AG04450 (cell line): ENCODE measurements at places on chromosomes 4 and X.

DNA sequence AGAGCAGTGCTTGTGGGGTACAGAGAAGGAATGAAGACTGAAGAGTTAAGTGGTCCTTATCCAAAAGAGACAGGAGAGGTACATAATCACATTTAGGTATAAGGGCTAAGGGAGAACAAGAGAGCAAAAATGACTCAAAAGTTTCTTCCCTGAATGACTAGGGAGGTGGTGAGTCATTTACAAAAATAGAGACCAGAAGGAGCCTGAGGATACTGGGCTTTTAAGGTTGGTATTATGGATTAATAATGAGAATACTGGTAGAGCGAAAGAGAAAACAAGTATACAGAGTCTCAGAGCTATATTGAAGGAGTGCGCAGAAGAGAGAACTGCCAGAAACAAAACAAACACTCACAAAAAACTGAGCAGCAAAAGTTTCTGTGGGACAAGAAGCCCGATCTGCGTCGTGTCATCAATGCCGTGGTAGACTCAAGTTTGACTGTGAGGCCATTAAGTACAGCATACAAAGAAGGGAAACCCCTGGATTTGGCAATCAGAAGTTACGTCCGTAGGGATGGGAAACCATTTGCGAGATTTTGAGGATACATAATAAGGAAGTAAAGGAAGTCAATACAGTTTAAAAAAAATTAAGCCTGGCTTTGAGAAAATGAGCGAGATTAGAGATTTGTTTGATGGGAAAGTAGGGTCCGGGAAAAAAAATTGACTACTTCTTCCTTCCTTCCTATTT lies 129.1 kb upstream of the STIM2 start:
- DNase-seq = no peak

- DNase-seq = no peak
Observed at GRCh38 chrX:17768997-17769396, 31.7 kb downstream of the SCML1 start.

GRCh38 chr4:183732296-183732695 lies 73.2 kb downstream of the TRAPPC11 start:
- DNase-seq = no peak

DNA sequence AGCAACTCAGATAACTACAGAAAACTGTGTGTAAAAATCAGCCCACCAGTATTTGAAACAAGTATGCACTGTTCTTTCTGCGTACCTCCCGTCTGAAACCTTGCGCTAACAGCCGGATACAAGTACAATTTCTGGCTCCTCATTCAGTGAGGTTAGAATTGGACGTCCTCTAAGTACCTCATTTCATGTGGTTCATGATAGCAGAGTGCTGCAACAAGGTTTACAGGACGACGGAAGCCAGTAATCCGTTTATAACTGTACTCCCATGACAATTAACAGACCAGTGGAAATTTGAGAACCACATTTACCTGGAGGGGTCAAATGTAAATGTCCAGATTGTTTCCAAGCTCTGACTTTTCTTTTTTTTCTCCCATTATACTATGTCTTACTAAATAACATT lies 52.9 kb upstream of the TENM3 start:
- no peak for DNase-seq

GRCh38 chrX:84240848-84241565 lies 53.0 kb upstream of the RPS6KA6 start:
- DNase-seq = no peak

DNA sequence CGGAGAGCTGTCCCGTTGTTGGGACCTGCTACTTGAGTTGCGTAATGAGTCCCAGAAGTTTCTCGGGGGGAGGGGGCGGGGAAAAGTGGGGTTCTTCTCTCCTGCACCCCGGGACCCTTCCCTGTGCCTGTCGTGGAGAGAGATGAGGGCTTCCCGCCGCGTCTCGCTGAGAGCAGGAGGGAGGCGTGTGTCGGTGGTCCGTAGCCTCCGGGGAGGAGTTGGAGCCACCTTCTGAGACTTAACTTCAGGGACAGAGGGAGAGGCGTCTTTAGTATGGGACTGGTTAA lies 698 bp downstream of the AFF1 start:
- no peak for DNase-seq

DNA sequence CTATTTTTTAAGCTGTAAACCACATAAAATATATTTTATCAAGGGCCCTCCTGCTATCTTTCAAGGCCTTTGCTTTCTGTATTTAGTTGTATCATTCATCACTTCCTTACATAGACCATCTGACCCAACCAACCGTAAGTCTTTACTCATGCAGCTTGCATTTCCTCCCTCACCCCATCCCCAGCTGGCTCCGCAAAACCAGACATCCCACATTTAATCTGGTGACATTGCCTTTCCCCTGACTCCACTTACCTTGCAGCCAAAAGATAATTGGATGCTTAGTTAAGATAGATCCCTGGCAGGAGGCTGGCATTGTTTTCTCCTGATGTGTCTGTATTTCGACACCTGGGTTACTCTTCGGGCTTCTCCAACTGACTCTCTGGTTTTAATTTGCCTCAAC lies 183.7 kb upstream of the LDB2 start:
- no peak for DNase-seq

GRCh38 chr4:25861951-25862410 lies 807 bp downstream of the SEL1L3 start:
- no peak for DNase-seq

DNA sequence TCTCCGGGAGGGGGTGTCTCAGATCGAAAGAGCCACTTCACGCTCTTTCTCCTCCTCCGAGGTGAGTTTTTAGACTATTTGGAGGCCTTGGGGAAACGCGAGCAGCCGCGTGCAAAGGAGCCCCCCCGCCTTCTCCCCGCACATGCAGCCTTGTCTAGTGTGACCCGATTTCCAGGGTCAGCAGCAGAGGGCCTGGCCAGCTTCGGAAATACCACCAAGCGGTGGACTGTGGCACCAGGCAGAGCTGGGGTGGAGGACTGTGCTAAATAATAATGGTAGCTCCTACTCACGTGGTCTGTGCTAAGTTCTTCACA lies 79.3 kb upstream of the BCOR start:
- DNase-seq = no peak

GRCh38 chr4:104365618-104366017 lies 129.1 kb downstream of the CXXC4 start:
- DNase-seq = no peak

GRCh38 chr4:142909908-142910307 lies 63.8 kb upstream of the INPP4B start:
- no peak for DNase-seq

DNA sequence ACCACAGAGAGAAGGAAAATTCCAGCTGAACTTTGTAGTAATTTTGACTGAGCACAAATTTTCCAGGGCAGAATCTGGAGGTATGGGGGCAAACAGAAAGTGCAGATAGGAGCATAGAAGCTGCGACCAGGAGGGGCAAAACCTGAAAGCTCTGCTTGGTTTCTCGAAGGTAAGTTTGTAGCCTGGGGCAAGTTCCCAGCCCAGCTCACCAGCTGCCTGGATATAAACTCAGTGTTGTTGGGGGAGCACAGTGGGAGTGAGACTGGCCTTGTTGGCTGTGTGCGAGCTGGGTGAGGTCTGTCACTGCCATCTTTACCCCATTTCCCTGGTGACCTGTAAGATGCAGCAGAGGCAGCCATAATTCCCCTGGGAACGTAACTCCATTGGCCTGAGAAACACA lies 213.5 kb upstream of the POF1B start:
- DNase-seq = no peak

GRCh38 chrX:19870710-19871490 lies 16.5 kb downstream of the SH3KBP1 start:
- no peak for DNase-seq

DNA sequence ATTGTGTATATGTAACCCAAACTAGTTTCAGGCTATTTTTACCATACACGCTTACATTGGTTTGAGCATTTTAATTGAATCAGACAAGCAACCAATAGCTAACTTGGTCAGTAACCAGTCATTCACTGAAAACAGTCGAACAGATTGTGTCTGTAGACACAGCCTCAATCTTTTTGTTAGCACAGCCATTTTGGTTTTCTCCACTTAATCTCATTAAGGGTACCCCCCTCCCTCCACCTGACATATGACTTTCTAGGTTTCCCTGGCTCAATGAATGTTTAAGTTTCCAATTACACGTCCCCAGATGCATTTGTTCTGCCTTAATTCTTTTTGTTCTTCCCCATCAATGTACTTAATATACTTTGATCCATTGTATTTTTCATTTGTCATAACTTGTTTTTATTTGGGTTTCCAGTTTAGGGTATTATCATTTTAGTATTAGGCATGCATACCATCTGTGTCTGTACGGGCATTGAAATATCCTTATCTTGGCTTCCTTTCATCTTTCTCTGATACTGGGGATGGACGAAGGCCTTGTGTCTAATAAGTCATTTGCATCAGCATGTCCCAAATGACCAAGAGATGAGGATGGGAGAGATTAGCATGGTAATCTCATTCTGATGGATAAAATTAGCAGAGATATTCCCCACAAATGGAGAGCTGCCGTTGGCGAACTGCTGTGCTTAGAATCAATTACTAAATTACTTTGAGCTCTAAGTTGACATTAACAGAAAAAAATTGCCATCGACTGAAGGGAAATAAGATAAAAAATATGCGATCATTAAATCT lies 35.9 kb upstream of the PHOX2B start:
- DNase-seq = no peak

- DNase-seq = no peak
Observed at GRCh38 chrX:106783716-106784115, 18.8 kb upstream of the TBC1D8B start.

DNA sequence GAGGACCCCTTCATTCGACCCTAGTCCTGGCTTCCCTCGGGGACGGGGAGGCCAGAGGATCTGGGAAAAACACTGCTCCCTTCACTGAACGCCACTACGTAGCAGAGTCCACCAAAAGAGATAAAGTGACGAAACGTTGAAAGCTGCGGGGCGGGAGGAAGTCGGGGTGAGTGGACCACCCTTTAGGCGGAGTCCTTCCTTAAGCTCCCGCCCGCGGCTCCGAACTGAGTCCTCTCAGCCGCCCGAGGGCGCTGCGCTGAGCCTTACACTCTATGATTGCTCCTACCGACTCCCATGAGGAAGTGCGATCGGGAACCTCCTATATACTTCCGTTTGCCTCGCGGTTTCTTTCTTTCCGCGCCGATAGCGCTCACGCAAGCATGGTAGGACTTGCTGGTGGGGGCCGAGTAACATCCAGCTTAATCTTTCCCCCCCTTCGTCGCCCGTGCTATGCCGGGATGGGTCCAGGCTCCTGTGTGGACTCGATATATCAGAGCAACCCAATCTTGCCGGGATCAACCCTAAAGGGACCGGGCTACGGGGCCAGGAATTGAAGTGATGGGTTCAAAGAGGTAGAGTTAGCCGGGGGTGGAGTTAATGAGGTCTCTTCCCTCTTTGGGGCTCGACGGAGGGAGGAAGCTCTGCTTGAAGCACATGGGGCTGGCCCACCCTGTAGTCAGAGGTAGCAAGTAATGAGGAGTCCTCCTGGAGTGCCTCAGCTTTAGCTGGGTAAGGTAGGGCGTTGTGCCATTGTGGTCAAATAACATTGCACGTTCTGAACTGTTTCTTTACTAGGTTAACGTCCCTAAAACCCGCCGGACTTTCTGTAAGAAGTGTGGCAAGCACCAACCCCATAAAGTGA lies at the start of gene RPL36A:
Gene RPL36A (plus strand): TSS at position 348 of the 862 bp plus-strand sequence. CDS start 33 bp downstream, at position 381.
- DNase-seq = peak; percentile 72

DNA sequence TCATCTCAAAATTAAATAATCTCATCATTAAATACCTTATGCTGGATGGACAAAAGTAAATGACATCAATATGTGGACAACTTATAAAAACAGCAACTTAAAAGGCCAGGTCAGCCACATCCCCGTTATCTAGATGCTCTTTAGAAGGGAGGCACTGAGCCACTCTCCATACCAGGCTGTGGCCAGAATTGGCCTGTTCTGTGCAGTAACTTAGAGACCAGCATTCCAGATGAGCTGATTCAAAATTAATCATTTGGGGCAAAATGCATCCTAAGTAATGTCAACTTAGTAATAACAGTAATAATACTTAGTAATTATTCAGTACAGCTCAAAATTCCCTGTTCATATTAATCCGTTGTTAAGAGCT lies 373.6 kb downstream of the FBXW7 start:
- DNase-seq = no peak

DNA sequence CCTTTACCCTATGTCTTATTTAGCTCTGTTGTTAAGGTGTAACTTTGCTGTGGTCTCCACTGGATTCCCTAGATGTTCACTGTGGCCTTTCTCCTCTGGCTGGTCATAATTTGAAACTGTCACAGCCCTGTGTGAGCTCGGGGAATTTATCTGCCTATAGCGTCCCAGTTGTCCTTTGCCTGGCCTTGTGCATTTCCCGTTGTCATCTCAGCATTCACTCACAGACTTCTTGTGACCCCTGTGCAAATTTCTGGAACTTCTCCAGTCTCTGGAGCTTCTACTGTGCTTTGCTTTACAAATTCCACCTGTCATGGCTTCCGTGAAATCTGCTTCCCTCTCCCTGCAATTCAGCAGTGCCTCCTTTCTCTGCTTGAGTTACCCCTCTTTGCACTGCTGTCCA lies 106.7 kb downstream of the WWC2 start:
- no peak for DNase-seq

DNA sequence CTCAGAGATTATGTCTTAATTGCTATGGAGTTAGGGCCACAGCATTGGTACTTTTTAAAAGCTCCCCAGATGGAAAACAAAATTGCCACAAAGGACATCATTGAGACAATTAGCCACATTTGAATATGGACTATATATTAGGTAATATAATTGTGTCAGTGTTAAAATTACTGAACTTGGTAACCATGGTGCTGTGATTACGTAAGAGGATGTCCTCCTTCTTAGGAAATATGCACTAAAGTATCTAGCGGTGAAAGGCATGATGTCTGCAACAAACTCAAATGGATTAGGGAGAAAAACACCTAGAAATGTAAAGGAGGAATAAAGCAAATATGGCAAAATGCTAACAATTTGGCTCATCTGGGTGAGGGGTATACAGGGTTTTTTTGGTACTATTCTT lies 89.9 kb upstream of the PAK3 start:
- DNase-seq = no peak

- DNase-seq = no peak
Observed at GRCh38 chrX:19695884-19696283, 180.6 kb upstream of the MAP3K15 start.

DNA sequence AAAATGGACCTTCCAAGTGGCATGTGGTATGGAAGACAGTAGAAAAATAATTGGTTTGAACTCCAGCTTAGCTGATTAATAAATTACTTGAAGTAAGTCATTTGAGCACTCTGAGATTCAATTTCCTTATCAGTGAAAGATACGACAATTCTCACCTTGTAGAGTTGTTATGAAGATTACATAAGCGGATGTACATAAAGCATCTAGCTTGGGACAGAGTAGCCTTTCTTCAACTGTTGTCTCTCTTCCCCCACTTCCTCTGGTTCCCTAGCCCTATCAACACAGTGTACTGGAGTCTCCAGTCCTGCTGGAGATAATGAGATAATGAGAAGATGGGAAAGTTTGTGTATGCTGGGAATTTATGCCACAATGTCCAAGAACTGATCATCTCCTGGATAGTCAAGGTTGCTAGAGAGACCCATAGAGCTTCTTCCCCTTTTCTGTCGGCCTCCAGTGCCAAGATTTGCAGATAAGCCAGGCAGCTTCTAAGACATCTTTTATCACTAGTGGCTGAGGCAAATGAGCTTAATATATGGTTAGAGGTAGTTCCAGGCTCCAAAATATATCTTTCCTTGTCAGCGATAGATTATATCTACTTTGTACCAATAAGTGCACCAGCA lies 33.9 kb downstream of the VSIG4 start:
- DNase-seq = no peak

- DNase-seq = no peak
Observed at GRCh38 chr4:23891064-23891421, 1.2 kb upstream of the PPARGC1A start.

GRCh38 chr4:24529555-24529954 lies 54.8 kb downstream of the DHX15 start:
- no peak for DNase-seq
